Activated T-cell treated with anti-CD3 and anti-CD28 coated beads, Interleukin-2, amount 50 U/mL, for 1 hour (primary cell): ENCODE measurements at places on chromosomes 4 and X.

- no peak for DNase-seq
Observed at GRCh38 chrX:4674028-4674782, 960.8 kb upstream of the PRKX start.

GRCh38 chrX:10938365-10938923 lies 172.7 kb upstream of the HCCS start:
- DNase-seq, result no peak

- no peak for DNase-seq
Observed at GRCh38 chrX:65608026-65608425, 59.4 kb upstream of the MSN start.

DNA sequence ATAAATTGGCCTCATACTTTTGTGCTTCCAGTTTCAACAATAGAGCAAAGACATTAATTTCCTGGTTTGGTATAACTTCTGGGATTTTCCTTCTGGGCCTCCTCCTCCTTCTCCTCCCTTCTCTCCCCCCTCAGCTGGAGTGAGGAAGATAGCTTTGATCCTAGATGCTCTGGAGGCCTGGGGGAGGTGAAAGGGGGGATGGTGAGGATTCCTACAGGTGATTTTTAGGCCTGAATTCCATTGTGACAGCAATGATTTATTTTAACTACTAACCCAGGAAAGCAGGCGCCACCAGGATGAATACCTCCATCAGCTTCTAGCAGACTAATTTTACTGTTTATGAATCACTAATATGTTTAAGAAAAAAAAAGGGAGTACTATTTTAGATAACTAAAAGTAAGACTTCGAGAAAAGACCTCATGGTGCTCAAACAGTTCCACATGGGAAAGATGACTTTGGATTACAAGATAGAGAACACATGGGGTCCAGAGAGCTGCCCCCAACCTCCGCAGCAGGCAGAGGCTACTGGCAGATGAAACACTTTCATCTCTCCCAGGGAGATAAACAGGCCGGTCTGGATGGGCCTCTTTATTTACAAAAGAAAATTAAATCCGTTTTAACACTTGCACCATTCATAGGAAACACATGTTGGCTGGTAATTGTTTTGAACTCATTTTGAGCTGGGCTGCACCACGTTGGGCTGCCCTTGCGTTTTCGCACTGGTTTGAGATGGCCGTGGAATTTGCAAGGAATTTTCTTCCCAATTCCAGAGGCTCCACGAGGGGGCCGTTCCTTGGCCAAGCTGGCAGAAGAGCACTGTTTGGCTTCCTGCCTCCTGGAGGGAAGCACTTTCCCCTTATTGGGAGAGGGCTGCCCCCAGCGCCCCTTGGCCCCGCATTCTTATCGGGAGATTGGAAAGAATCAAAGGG lies 125.1 kb upstream of the STX18 start:
- no peak for DNase-seq

DNA sequence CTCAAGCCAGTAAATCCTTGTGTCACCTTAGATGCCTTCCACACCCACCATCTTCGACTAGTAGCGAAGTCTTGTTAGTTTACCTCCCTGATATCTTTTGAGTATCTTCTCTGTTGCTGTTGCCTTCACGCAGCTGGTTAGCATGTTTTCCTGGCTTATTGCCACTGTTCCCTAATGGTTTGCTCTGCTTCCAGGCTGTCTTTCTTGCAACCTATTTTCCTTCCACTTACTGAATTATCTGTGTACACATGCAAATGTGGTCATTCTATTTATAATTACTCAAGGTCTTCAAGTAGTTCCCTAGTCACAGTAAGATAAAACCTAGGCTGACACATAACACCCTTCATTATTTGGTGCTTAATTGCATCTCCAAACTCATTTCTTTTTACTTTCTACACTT lies 89.5 kb downstream of the UGT8 start:
- DNase-seq, result no peak

DNA sequence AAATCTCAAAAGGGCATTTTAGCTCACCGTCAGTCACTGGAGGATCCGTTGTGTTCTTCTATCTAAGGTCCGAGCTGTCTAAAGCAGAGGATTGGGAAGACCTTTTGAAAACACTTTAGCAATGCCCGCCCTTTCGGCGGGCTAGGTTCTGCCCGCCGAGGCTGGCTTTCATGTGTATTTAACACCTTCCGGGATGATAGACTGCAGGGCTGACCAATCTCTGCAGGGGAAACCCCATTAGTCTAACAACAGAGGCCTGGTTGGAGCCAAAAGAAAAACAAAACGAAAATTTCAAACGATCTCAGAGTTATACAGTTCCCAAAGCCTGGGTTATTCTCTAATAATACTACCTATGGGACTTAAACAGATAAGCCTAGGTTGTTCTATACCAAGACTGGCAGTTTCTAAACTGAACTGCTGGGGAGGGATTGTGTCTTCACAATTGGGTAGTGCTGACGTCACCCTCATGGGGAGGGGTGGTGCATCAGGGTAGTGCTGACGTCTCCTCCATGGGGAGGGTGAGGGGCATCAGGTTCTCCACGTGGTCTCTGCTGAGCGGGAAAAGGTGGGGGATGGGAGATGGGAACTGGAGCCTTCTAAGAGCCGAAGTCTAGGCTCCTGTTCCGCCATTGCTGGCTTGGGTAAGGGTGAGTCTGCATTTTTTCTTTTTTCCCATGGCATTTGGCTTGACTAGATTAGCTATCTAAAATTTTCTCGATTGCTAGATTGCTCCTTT lies 14.8 kb upstream of the CUL4B start:
- no peak for DNase-seq

DNA sequence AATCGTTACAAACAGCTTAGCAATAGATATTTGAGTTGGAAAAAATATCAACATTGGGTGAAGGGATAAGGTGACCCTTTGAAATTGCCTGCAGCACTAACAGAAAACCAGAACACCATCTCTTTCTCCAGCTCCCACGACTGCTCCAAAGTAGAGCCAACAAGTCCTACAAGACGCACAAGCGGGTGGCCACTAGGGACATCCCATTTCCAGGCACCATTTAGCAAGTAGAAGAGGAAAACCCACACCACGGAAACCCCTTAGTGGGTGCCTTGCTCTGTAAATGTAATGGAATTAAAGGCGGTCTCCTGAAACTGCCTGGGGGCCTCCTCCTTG lies 1.9 kb downstream of the ARHGAP6 start:
- no peak for DNase-seq

DNA sequence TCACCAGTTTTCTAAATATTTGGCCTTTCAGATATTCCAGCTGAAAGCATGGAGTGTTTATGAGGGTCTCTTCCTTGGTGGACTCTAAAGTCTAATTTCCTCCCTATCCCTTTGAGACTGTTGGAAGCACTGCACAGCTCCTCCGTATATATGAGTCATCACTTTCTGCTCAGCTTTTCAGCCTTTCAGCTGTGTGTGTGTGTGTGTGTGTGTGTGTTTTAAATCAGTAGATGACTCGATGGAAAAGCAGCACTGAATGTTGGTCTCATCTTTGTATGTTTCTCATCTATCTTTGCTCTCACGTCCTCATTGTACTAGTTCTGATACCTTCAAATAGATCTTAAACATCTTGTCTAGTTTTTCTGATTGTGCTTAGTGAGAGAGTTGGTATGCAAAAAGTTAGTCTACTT lies 81.6 kb downstream of the ZFX start:
- DNase-seq, result no peak

GRCh38 chr4:78059524-78059889 lies 2.4 kb downstream of the FRAS1 start:
- no peak for DNase-seq

DNA sequence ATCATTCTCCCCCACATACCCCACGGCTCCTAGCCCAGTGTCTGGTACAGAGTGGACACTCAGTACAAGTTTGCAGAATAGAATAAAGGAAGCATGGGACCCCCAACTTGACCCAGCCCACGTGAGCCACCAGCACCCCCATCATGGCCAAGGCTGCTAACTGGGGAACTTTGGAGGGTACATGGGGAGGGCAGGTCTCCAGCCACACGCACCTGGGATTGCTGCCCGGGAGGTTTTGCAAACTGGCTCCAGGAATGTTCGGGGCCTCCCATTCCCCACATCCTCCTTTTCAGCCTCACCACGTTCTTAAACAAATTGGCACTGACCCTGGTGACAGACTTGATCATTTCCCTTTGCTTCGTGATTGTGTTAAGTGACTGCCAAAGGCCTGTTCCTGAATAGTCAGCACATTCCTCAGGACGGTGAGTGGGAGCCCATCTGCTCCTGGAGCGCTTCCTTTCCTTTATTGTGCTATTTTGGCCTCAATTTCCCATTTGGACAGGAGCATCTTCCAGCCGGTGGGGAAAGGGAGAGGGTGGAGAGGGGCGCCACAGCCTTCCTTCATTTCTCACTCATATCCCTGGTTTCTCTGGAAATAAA lies 18.7 kb upstream of the XPNPEP2 start:
- DNase-seq, result no peak

GRCh38 chr4:158710814-158711213 lies 12.4 kb downstream of the PPID start:
- DNase-seq, result no peak

GRCh38 chrX:104679175-104679574 lies 113.2 kb downstream of the IL1RAPL2 start:
- DNase-seq, result no peak
